ENCODE measurements at places on chromosomes 2 and 18.

- no peak for DNase-seq
Observed at GRCh38 chr2:144460727-144461307, 59.1 kb downstream of the ZEB2 start.

GRCh38 chr2:10688921-10689807 is 611 bp downstream of the NOL10 start:
- no peak for DNase-seq

- DNase-seq, result no peak
Observed at GRCh38 chr2:144659731-144660275, 139.9 kb upstream of the ZEB2 start.

DNA sequence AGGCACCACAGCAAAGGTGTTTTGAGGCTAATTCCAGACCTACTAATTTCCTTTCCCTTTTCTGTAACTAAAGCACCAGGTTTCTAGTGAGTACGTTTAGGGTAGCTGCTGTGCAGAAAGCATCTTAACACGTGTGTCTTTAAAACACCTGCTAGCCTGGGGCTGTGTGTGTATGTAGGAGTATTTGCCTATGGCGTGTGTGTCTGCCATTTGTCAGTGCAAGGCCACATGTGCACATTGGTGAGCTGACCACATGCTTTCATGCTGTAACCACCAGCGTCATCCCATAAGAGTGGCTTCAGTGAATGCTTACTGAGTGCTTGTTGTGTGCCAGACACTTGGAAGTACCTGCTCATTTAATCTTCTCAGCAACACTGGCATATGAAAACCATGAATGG is 241.6 kb downstream of the SEPTIN10 start:
- no peak for DNase-seq

DNA sequence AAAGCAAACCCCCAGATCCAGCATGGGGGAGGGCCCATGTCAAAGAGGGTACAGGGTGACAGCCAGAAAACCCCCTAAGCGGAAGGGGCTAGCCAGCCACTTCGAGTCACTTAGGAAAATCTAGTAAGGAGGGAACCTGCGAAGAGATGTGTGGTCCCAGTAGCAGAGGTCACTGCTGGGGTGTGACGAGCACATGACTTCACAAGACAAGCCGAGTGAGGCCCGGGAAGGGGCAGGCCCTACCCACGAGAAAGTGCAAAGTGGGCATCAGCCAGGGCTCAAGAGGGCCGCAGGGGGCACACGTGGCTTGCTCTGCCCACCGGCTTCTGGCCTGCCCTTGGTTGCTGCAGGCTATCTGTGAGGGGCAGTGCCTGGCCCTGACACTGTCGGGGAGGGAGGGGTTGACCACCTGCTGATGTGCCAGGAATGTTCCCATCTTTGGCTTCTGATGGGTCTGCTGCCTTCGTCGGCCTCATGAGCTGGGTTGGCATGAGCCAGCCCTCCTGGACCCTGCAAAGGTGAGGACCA is 11.5 kb downstream of the ODC1 start:
- no peak for DNase-seq

- DNase-seq, result no peak
Observed at GRCh38 chr2:128273469-128274081, 45.1 kb downstream of the HS6ST1 start.

- DNase-seq, result no peak
Observed at GRCh38 chr2:177622521-177622920, 229.9 kb downstream of the AGPS start.

DNA sequence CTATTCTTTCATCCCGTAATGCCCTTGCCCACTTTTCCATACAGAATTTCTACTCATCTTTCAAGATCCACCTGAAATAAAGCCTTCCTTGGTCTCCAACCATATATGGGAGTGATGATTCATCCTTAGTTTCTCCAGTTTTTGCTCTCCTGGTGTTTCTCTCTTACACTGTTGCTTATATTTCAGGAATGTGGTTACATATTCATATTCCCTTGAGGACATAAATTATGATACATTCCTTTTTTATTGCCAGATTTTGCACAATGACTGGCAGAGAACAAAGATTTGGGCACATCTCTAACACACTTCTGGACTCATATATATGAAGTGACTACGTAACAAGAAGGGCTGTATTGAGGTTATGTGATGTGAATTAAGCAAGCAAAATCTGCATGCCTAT is 1573.4 kb upstream of the NXPH2 start:
- no peak for DNase-seq

- no peak for DNase-seq
Observed at GRCh38 chr2:157843935-157844334, 32.2 kb downstream of the ACVR1 start.

- DNase-seq, result no peak
Observed at GRCh38 chr2:203934041-203934492, 2.5 kb upstream of the ICOS start.

DNA sequence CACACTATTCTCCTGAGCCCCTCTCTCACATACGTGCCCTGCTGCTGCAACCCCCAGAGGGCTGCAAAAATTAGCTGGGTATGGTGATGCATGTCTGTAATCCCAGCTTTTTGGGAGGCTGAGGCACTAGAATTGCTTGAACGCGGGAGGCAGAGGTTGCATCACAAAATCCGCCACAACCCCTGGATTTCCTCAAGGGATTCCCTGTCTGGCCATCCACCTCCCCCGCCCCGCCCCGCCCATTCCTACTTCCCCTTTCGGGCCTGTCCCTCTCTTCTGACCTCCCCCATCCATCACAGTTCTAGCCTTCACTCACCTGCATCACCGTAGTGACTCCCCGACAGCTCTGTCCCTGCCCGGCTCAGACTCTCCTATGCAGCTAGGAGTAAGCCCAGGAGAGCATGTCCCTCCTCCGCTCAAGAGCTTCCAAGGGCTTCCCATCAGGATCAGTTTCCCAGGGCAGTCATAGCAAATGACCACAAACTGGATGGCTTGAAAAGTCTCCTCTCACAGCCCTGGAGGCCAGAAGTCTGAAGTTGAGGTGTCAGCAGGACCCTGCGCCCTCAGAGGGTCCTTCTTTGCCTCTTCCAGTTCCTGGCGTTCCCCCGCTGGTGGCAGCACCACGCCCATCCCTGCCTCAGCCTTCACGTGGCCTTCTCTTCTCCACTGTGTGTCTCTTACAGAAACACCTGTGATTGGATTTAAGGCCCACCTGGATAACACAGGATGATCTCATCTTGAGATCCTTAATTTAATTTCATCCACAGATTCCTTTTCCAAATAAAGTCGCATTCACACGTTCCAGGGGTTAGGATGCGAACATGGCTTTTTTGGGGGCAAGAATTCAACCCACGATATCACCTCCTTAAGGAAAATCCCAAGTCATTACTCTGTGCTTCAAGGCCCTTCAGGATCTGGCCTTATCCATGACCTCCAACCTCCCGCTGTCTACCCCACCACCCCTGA is 58.5 kb downstream of the HS1BP3 start:
- no peak for DNase-seq

DNA sequence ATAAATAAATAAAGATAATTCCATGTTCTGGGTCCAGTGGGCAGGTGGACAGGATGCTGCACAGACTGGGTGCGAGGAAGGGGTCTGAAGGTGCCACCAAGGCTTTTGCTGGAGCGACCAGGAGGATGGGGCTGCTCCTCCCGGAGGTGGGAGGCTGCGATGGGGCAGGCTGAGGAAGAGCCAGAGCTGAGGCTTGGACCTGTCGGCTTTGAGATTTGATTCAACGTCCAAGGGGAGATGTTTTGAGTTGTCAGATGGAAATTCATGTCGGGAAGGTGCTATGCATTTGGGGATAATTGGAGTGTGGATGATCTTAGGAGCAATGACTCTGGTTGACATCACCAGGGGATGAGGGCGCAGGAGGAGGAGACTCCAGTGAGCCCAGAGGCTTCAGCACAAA is 11.7 kb downstream of the ALLC start:
- no peak for DNase-seq

GRCh38 chr18:6600667-6601167 is 128.8 kb upstream of the ARHGAP28 start:
- DNase-seq, result no peak

GRCh38 chr18:58495634-58496033 is 133.3 kb downstream of the ALPK2 start:
- no peak for DNase-seq

DNA sequence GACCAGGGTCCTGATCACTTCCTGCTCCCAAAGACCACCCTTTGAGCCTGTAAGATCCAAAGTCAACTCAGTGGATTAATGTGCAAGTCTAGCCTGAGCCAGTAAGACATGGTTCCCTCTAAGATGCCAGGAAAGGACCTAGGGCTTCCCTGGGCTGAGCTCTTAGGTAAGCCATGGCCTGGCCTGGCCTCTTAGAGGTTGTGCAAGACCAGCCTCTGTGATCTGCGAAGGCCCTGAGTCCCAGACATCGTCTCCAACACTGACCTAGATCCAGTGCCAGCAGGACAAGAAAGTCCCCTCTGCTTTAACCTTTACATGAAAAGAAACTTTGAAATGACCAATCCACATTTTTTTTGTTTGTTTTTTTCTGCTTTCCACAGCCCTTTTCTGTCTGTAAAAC is 73.6 kb upstream of the CYP1B1 start:
- no peak for DNase-seq

DNA sequence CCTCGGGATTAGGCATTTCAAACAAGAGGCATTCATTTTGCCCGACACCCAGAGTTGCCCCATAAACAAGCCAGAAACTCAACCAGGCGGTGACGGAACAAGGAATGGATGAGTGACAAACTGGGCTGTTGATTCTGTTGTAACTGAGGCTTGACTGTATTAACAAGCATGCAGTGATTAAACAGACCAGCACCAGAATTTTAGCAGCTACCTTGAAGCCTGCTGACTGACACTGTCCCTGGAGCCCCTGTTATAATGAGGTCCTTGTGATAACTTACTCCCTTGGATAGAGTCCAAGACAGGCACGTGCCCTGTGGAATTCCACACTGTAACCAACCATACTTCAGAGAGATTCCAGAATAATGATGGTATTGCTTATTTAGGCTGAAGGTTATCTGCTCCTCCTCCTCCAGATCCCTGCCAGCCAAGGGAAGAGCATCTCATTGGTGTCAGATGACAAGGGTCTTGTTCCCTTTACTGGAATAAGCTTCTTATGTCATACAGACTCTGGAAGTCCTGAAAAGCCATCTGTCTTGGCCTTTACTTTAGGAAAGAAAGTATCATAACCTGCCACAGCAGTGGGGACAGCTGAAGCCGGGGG is 97.1 kb upstream of the RMDN2 start:
- no peak for DNase-seq

DNA sequence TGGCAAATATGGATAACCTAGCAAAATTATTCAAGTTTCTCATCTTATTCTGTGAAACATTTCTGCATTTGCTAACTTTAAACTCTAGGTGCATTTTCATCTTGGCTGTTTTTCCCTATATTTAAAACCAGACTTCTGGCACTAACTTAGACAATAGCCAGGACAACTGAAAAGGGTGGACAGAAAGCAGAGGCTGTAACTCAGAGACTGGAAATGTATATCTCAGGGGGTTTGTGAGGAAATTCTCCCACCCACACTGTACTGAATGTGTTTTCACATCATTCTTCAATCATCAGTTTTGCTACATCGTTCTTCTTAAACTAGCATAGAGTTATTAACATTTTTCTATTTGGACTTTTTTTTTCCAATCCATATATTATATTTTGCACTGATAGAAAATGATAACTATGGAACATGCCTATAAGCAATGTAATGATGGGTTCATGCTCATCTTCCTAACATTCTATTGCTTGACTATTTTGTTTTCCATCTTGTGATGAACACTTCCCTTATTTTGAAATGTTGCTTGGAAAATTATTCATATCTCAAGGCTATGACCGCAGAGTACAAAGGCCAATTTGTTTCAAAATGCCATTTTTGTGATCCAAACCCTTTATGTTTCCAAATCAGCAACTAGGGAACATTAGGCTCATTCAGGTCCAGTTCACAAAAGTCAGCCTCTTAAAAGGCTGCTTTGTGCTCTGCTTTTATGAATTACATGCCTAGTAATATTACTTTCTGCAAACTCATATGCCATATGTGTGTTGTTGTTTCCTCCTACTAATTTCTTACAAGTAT is 125.8 kb upstream of the CDH19 start:
- no peak for DNase-seq

DNA sequence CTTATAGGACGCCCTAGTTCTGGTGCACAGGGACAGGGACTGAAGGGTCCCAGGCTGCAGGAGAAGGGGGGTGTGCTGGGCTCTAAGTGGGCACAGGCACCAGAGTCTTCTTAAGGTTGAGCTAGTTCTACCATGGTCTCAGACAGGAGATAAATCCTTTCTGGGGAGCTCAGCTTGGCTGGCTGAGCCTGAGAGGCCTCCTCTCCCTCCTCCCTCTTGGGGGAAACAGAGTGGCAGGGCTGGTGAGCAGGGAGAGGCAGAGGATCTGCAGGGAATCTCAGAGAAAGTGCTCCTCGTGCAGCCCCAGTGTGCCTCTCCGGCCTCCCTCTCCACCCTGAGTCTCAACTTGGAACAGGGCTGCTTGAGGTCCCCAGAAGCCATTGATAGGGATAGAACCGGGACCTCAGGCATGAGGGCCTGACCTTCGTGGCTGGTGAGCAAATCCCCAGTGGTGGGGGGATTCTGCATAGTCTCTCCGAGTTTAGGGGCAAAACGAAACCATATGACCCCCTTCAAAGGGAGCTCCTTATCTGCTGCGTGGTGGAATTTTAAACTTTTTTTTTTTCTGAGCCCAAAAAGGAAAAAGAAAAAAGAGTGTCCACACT is 2.0 kb downstream of the GDF7 start:
- no peak for DNase-seq

DNA sequence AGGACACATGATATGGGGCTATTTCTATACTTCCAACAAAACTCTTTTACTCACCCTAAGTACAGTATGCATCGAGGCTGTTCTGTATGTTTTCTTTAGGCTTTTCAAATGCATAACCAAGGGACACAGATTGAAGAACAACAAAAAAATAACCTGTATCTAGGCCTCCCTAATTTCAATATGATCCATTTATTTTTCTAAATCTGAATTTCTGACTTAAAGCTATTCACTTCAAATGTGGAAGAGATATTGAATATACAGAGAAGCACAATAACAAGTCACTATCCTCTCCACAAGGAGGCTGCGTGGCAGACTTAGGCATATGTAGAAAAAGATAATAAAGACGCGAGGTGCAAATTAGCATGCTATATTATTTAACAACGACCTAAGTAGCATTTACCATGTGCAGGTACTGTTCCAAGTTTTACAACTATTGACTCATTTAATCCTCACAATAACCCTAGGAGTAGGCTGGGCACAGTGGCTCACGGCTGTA is 39.3 kb upstream of the MFF start:
- no peak for DNase-seq

- no peak for DNase-seq
Observed at GRCh38 chr2:46653539-46653938, 174.2 kb downstream of the TMEM247 start.

- DNase-seq, result no peak
Observed at GRCh38 chr2:173048897-173049661, 26.6 kb upstream of the MAP3K20 start.

DNA sequence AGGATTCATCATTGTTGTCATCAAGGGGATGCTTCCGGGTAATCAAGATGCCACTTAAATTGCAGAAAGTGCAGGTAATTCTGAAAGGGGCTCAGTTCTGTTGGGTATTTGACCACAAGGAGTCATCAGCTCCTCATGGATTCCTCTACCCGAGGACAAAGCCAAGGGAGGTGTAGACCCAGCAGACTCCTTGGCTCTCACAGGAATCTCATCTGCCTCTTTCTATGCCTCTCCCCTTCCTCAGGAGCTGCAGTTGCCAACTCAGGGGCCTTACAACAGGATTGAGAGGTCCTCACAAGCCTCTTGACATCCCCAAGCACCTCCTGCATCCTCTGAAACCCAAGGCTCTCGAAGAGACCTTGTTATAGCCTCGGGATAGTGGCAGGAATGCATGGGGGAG is 44.0 kb downstream of the ITGB6 start:
- DNase-seq, result no peak
